Left ventricle myocardium inferior (tissue), 1 donor: ENCODE measurements at places on chromosomes 3 and 15. TPM values are rescaled to one million over a fixed set of nuclear protein-coding genes. Genes with fewer than 3 reads are reported as not detected.

DNA sequence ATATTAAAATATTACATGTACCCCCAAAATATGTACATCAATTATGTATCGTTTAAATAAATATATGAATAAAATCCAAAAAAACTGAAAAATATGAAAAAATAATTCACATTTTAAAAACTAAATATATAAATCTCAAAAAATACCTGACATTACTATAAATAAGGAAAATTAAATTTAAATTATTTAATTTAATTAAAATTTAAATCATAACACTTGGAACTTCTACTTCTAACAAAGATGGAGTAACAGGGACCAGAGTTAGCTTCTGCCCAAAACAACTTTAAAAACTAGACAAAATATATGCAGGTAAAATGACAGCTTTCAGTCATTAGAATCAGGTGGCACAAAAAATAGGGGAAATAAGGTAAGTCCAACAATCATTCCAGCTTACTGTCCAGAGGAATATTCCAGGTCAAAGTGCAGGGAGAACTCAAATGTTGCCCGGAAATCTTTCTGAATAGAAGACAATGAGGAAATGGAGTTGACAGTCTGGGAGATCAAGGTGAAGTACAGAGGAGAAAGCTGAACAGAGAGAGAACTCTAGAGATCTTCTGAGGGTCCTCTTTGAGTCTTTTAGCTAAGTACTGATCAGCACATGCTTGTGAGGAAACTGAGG, 207.7 kb upstream of the ATP11B start:
- DNase-seq = no peak

DNA sequence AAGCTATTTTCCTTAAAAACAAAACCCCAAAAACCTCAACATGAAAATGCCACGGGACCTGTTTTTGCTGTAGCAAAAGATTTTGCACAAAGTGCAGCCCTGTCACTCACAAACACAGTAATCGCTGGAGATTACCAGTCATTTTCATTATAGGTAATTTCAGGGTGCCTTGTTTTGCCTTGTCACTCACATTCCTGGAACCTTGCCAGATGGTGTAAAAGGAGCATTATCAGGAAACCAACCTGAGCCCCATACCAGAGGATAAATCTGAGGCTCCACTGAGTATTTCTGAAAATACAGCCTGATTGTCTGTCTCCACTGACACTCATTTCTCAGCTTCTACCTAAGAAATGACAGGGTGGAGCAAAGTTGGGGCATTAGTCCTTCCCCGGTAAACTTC, 791.3 kb upstream of the LMCD1 start:
- DNase-seq = no peak

Gene CCNB2
- 0.55 TPM for total RNA-seq

Gene RLBP1
- not detected for total RNA-seq

GRCh38 chr3:144590854-144591253, 619.2 kb downstream of the DIPK2A start:
- DNase-seq = no peak
